Activated CD4-positive, alpha-beta T cell treated with anti-CD3 and anti-CD28 coated beads, Interleukin-2, amount 50 U/mL, for 1 hour (primary cell): ENCODE measurements at places on chromosomes 2 and 18.

DNA sequence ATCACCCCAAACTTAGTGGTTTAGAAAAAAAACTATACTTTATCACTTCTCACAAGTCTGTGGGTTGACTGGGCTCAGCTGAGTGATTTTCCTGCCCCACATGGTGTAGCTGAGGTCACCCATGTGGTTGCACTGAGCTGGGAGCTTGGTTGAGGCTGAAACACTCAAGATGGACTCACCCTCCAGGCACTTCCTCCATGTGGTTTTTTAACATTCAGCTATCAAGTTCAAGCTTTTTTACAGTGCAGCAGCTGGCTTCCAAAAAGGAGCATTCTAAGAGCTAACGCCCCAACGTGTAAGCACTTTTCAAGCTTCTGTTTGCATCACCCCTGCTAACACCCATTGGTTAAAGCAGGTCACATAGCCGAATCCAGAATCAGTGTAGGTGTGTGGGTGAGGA, 105.9 kb upstream of the CREB1 start:
- DNase-seq: no peak

DNA sequence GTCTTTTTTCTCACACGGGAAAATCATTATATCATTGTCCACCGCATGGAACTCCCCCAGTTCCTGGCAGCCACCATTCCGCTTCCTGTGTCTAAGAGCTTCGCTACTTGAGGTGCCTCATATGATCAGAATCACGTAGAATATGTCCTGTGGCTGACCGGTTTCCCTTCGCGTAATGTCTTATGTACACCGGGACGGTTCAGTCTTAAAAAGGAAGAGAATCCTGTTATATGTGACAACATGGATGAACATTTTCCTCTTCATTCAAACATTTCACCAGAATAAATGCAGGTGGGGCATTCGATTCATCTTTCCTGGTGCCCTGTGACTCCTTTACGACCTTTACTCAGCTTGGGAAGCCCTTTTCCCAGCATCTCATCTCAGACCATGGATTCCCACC, 131.7 kb upstream of the TWIST2 start:
- DNase-seq: no peak

GRCh38 chr2:102788216-102788884, 26.5 kb downstream of the TMEM182 start:
- no peak for DNase-seq

DNA sequence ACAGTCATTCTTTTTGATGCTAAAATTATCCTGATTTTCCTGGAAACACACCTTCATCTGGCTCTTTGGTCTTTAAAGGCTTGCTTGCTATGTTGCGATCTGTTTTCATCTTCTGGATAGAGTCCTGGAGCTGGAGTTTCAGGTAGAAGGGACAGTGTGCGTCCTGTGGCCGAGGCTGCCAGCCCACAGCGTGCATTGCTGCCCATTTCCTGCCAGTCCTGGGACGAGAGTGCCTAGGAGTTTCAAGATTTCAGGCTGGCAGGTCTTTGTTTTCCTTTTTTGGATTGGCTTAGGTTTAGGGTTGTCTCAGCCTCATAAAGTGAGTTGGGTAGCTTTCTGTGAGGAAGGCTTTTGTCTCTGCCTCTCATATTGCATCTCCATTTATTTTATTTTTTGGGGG, 14.5 kb downstream of the DGKD start:
- DNase-seq: no peak
